ENCODE measurements at places on chromosomes 13 and 19.

GRCh38 chr13:110882972-110883371, 31.9 kb downstream of the ANKRD10 start:
- peak; percentile 51 for DNase-seq

DNA sequence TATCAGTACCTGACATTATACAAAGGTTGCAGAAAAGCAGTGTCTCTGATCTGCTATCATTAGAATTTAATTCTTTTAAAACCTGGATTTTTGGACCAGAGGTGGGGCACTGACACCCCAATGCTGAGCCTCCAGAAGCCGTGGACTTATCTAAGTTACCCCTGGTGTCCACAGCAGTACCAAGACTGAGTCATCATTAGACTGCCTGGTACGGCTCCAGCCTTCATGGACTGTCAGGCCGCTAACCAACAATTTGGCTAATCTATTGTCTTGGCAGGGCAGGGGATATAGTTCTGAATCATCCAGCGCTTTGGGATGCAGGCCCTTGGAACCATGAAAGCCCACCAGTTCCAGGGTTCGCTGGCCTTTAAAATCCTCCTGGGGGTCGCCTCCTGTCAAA, 78.3 kb downstream of the TSHZ3 start:
- no peak for DNase-seq

DNA sequence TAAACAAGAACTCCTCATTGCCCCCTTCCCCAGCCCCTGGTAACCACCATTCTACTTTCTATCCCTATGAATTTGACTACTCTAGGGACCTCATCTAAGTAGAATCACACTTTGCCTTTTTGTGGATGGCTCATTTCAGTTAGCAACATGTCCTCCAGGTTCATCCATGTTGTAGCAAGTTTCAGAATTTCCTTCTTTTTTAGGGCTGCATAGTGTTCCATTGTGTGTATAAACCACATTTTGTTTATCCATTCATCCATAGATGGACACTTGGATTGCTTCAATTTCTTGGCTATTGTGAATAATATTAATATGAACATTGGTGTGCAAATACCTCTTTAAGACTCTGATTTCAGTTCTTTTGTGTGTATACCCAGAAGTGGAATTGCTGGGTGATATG, 4.8 kb upstream of the DHRS12 start:
- no peak for DNase-seq

DNA sequence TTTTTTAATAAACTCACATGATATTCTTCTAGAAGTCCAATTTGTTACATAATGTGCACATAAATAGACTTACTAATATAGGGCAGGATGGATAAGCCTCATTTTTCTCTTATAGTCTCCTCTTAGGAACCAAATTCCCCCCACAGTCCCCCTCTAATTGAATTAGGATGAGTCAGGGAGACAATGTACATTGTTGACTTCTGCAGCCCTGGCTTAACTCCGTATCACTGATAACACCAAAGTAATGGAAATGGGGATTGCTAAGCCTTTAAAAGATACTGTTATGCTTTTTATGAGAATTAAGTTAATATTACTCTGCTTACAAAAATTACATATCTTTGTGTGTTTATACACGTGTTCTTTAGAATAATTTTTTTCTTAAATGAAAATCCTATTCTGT, 5.1 kb upstream of the PCDH9 start:
- no peak for DNase-seq

DNA sequence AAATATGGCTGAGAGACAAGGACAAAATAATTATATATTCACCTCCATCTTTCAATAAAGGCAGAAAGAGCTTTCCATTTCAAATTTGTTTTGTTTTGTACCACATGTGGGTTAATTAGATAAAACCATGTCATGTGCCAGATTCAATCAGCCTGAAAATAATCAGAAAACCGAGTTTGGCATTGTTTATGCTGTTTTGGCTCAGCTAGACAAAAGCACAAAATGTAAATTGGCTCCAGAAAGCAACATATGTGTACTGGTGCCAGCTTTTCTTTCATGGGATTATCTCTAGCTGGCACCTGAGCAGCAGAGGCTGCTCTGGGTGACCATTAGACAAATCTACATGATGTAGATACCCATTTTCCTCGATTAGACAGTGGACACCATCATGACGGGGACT, 9.2 kb upstream of the DNAJC15 start:
- no peak for DNase-seq

DNA sequence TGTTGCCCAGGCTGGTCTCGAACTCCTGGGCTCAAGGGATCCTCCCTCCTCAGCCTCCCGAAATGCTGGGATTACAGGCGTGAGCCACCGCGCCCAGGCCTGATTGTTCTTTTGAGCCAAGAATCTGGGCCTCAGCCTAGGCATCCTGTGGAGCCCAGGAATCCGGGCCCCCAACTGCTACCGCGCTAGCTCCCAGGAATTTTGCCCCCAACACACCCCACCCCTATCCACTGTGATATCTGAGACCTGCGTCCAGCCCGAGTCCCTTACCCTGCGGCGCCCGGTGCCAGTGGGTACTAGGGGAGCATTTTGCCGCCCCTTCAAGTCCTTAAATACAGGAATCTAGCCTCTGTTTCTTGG, 838 bp upstream of the MYADM start:
- DNase-seq = peak; percentile 23

GRCh38 chr13:94261163-94261562, 218.3 kb downstream of the DCT start:
- DNase-seq = no peak

Data from AG08396 (cell line).